ENCODE measurements at places on chromosomes 12 and 14. TPM values are rescaled to one million over a fixed set of nuclear protein-coding genes. Genes with fewer than 3 reads are reported as not detected.

The ASCL1 gene
- not detected for total RNA-seq

The C14orf132 gene
- total RNA-seq: 18.2 TPM

The NKX2-1 gene
- total RNA-seq: not detected

The CIROP gene
- total RNA-seq: not detected

The TCL1B gene
- total RNA-seq: not detected

The RNASE3 gene
- not detected for total RNA-seq

GRCh38 chr14:54727929-54728328 is 161.0 kb downstream of the SAMD4A start:
- no peak for DNase-seq

DNA sequence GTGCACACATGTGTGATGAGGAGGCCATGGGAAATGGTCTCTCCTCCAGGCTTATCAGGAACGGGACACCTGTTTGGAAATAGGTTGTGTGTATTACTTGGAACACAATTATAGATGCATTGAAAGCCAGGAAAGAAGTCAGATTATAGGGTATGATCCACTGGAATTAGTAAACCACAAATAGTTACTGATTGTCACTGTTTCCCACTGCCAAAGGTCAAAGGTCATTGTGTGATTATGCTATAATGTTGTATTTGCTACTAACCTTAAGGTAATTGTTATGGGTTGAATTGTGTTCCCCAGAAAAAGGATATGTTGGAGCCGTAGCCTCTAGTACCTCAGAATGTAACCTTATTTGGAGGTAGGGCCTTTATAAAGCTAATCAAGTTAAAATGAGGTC is 129.9 kb upstream of the FBXO33 start:
- DNase-seq: no peak

- no peak for DNase-seq
Measured at GRCh38 chr12:15179672-15180071, 41.5 kb downstream of the RERG start.

DNA sequence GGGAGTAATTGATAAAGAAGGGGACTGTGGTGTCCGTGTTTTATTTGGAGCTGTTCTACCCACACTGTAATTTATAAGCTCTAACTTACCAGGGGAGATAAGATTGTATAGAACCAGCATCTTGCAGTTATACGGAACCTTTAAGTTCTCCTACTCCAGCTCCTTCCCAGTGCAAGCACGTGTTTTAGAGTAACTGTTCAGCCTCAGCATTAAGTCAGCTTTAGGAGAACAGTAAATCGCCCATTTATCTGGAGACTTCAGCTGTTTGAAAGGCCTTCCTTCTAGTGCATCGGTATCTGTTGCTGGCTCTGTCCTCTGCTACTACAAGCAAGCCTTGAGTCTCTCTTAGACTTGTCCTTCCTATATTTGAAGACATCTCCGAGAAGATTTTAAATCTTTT is 95.6 kb downstream of the ETV6 start:
- no peak for DNase-seq

DNA sequence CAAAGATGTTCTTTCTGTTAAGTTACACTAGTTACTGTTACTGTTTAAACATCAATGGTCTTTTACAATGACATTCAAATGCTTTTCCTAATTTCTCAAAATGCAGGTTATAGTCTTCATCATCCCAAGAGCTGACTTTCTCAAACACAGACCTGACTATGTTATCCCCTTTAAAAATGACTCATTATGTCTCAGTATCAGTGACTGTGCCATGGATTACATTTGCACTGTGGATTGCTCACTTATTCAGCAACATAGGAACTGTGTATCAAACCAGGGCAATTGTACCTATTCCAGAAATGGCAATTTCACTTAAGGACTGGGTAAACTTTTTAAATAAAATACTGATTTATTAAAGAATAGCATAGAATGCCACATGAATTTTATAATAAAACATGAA is 630.2 kb upstream of the NOVA1 start:
- DNase-seq: no peak

DNA sequence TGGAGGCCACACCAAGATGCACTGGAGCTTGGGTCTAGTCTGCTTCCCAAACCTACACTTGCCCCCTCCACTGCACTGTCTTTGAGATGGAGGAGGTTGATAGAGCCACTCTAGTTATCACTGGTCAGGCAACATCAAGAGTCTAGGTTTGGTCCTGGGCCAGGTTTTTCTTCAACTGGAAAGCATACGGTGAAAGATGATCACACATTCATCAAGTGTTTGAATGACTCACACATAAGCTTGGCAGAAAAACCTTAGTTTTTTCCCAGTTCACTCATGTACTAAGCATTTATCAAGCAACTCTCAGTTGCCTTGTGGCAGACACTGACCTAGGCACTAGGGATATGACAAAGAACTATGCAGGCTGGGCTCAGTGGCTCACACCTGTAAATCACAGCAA is 84.5 kb downstream of the PLEKHG3 start:
- DNase-seq: no peak

DNA sequence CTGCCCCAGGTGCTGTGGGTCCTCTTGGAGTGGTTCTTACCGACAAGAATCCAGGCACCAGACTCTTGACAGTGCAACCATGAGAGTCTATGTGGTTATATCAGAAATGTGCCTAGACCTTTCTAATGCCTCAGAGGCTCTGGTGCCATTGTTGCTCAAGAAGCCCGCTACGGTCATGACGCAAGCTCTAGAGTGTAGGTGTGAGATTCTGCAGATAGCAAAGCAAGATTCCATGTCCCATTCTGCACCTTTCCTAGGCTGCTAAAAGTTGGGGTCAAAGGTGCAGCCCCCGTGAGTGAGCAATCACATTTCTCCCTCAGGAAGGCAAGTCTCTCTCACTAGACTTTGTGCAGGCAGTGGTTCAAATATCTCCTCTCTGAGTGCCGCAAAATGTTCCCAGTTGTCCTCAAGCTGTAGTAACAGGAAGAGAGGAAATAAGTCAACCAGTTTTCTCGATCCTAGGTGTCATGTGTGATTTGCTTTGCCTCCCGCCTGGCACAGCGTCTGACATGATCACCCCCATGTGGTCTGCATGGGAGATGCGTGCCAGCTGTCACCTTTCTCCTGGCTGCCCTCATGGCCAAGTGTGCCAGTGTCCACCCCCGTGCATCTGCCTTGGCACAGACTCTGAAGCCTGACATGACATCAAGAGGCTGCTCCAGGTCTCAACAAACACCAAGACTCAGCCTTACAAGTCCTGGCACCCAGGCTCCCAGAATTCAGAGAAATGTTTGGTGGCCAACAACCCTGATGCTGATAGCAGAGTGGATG is 122.5 kb upstream of the COCH start:
- DNase-seq: no peak

DNA sequence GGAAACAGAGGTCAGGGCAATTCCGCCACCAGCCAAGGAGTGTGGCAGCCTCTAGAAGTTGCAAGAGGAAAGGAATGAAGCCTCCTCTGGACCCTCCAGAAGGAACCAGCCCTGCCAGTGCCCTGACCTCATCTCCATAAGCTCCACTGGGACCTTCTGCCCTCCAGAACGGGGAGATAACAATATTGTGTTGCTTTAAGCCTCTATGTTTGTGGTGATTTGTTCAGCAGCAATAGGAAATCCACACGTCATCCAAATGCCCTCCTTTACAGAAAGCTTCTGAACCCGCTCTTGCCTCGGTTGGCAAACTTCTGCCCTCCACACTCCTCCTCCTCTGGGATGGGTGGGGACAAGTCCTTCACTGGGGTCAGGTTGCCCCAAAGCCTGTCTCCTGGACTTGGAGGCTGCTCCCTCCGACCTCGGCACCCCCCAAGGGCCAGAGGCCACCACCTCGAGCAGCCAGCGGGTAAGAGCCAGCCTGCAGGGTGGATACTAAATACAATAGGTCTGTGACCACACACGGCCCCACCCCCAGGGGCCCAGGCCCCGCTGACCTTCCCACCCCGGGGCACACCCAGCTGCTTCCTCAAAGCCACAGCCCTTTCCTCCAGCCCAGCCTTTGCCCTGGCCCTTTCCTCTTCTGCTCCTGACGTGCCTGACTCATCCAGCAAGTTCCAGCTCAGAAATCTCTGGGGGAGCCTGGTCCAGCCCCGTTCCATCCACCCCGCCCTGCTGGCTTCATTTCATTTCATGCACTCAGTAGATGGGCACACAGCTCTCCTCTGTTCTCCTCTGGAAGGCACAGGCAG is 58.7 kb upstream of the NCOR2 start:
- no peak for DNase-seq

DNA sequence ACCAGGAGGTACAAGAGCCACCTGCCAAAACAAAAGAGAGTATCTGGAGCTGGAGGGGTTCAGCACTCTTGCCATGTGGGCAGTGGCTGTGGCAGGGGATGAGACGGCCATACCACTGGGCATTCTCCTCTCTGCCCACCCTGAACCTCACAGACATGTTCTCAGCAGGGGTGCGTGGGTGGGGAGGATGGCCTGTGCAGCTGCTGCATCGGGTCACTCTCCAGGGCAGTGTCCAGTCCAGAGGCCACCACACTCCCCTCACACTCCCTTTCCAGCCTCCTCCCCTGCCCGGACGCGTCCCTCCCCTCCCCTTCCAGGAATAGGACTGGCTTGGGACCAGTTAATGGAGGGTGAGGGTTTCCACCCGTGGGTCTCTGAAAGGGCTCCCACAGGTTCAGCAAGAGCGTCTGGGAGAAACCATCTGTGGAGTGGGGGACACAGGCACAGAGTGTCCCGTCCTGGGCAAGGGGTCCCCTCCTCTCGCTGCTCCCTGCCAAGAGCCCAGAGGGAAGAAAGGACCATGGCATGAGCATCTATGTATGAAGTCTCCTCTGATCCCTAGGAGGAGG is 501 bp downstream of the C1R start:
- no peak for DNase-seq

- no peak for DNase-seq
Measured at GRCh38 chr12:72790273-72790672, 518.1 kb downstream of the TRHDE start.

GRCh38 chr12:4535092-4535491 is 3.6 kb upstream of the RAD51AP1 start:
- no peak for DNase-seq
